Activated T-helper 2 cell treated with anti-CD3 and anti-CD28 coated beads, Interferon-gamma antibody, Interleukin-2, Interleukin-4, amounts not matched to agents 10 μg/mL and 5 μg/mL and 100 μg/mL, durations not matched to agents 14 hours and 24 hours and 36 hours (primary cell): ENCODE measurements at places on chromosomes 3 and 15. TPM values are rescaled to one million over a fixed set of nuclear protein-coding genes. Genes with fewer than 3 reads are reported as not detected.
A peak's percentile ranks its signal among the peaks of the same experiment; 100 is the strongest.

- peak overlapping the region; percentile 99 for H3K27ac ChIP-seq
- peak overlapping the region; percentile 94 for H3K4me3 ChIP-seq
- peaks cover 49% of the 10 kb centered on the region for H3K4me1 ChIP-seq
- peak; percentile 51 for DNase-seq
These were observed 808 bp downstream of the BCL6 start for GRCh38 chr3:187744169-187745151.

MYH15 gene
- total RNA-seq = 0.09 and 0.14 TPM in 2 replicates

- no peak overlapping the region for H3K4me3 ChIP-seq
- no peaks in the 10 kb centered on the region for H3K36me3 ChIP-seq
- peak overlapping the region; percentile 13 for H3K27ac ChIP-seq
- no peaks in the 10 kb centered on the region for H3K27me3 ChIP-seq
- H3K4me1 ChIP-seq = no peaks in the 10 kb centered on the region
These were observed 45.6 kb downstream of the DLEC1 start for GRCh38 chr3:38084334-38085310.

GRCh38 chr3:126620738-126621137 lies 34.2 kb downstream of the TXNRD3 start:
- DNase-seq = no peak
- H3K27me3 ChIP-seq = peaks cover 2% of the 10 kb centered on the region
- H3K27ac ChIP-seq = no peak overlapping the region
- H3K36me3 ChIP-seq = no peaks in the 10 kb centered on the region
- no peak overlapping the region for H3K4me3 ChIP-seq

- no peaks in the 10 kb centered on the region for H3K36me3 ChIP-seq
- no peaks in the 10 kb centered on the region for H3K4me1 ChIP-seq
- H3K27ac ChIP-seq = no peak overlapping the region
- peaks cover 28% of the 10 kb centered on the region for H3K27me3 ChIP-seq
These were observed 18.4 kb downstream of the TM4SF18 start for GRCh38 chr3:149314807-149315578.

GRCh38 chr3:112042842-112043280 lies 8.3 kb downstream of the TMPRSS7 start:
- H3K27ac ChIP-seq = no peak overlapping the region
- no peak for DNase-seq
- H3K27me3 ChIP-seq = peaks cover 2% of the 10 kb centered on the region
- H3K4me1 ChIP-seq = peaks cover 5% of the 10 kb centered on the region
- H3K36me3 ChIP-seq = no peaks in the 10 kb centered on the region
